ENCODE measurements at places on chromosomes 3 and 15.

DNA sequence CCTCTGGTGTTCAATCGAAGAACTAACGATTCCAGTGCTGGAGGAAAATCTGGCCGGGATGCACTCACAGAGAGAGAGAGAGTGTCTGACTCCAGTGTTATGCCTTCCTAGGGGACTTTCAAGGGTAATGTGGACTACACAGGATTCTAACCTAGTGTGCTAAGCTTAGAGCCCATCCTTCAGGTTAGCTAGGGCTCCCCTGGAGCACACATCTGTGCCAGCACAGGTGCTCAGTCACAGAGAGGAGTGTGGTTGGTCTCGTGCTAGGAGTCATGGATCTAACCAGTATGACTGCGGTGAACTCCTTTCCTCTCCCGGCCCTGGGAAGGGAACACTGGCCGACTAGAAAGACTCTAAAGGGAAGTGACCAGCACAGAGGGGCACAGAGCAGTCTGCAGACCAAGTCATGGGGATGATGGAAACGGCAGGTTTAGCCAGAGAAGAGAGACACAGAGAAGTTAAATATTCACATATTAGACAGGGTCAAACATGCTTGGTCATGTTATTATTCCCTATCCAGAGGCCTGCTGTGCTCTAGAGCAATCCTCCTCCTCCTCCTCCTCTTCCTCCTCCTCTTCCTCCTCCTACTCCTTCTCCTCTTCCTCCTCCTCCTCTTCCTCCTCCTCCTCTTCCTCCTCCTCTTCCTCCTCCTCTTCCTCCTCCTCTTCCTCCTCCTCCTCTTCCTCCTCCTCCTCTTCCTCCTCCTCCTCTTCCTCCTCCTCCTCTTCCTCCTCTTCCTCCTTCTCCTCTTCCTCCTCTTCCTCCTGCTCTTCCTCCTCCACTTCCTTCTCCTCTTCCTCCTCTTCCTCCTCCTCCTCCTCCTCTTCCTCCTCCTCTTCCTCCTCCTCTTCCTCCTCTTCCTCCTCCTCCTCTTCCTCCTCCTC lies 280.3 kb downstream of the XXYLT1 start:
- DNase-seq = no peak

GRCh38 chr3:122665226-122665786 lies 15.3 kb upstream of the PARP14 start:
- no peak for DNase-seq

GRCh38 chr15:77030928-77031375 lies 36.0 kb downstream of the PSTPIP1 start:
- no peak for DNase-seq

- no peak for DNase-seq
Observed at GRCh38 chr3:9183011-9183410, 66.4 kb downstream of the SRGAP3 start.

DNA sequence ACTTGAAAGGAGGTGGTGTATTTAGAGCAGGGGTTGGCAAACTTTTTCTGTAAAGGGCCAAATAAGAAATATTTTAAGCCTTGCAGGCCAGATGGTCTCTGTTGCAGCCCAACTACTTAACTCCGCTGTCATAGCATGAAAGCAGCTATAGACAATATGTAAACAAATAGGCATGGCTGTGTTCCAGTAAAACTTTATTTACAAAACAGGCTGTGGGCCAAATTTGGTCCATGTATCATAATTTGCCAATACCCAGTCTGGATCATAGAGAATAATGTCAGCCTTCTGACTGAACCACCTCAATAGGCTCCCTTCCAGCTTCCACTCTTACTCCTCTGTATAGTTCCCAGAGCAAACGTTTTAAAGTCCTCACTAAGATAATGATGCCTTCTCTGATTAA lies 638.8 kb upstream of the CFAP20DC start:
- DNase-seq = no peak

- no peak for DNase-seq
Observed at GRCh38 chr15:57255751-57256341, 120.5 kb upstream of the CGNL1 start.

DNA sequence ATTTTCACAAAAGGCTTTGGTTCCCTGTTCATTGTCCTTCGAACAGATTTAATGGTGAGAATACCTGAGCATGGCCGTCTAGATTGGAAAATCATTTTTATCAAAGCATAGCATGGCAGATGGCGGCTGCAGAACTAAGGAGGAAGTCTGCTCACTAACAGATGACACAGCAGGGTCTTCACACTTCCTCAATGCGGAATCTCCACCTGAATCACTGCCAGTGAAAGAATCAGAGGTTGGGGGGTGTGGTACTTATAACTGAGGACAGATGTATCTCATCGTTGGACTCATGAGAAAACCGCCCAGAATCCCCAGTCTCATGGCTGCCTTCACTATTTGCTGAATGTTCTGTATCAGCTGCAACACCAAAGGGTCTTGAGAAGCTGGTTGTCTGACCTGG lies 31.6 kb upstream of the PYGO1 start:
- no peak for DNase-seq

DNA sequence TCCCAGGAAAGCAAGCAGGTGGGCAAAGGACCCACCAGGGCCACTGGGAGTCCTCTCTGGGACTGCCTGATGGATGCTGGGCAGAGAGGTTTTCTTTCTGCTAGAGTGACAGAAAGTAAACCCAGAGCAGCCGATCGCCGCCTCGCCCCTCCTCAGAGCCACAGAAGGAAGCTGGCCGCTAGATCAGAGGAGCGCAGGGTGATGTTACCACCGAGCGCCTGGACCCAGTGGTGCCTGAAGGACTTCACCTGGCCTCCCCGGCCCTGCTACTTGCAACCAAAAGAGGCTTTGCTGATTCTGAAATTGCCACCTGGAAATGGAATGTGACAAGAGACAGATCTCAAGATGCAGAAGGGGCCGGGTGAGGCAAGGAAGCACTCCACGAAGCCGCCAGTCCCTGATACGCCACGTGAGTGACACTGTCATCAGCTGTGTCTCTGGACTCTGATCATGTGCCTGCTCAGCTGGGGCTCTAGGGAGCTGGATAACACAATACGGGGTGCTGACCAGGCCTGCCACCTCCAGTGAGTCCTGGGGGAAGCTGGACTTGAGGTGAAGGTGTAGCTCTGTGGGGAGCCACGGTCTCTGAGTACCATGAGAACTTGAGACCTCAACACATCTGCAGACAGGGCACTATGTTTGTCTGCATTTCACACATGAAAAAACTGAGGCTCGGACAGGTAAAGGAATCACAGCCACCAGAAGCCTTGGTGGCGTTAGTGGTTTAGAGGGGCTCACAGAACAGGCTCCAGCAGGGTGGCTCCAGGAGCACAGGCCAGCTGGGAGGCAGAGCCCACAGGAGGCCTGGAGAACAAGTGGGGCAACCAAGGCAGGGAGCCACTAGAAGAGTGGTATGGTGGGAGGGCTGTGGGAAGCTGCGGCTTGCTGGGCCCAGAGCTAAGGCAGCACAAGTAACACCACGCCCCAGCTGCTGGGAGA lies 137.9 kb upstream of the PRR20G start:
- DNase-seq = no peak

GRCh38 chr3:168824107-168824506 lies 728.4 kb upstream of the GOLIM4 start:
- no peak for DNase-seq

All from stimulated activated CD4-positive, alpha-beta T cell treated with anti-CD3 and anti-CD28 coated beads, Interleukin-12 subunit alpha, Interleukin-12 subunit beta, amount 100 ng/mL, for 48 hours (primary cell).